ENCODE measurements at places on chromosomes 16 and 17. TPM values are rescaled to one million over a fixed set of nuclear protein-coding genes. Genes with fewer than 3 reads are reported as not detected.

TOX3 gene
- not detected for total RNA-seq

DNA sequence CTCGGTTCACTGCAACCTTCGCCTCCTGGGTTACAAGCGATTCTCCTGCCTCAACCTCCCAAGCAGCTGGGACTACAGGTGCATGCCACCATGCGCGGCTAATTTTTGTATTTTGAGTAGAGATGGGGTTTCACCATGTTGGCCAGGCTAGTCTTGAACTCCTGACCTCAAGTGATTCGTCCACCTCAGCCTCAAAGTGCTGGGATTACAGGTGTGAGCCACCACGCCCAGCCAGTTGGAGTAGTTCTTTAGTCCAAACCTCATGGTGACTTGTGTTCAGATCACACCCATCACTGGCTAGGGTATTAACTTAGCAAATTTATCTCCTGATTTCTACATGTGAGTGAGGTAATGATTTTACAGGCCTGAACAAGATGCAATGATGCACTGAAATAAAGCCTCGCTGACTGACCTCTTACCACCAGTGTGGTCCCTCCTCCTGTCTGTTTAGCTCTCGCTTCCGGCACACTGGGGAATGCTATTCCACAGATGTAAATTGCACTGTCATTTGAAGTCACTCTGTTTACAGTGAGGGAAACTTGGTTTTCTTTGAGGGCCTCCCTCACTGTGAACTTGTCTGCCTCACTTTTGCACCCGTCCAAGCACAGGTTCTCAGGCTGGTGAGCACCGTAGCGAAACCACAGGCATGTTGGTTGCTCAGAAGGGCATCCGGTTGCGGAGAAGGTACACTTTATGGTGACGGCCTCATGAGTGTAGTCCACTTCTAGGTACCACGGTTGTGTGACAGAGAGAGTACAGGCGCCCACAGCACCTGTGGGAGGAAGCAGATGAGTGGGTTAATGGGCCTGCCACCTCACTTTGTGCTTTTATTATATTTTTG, 5.5 kb downstream of the IGSF6 start:
- peak overlapping the region; percentile 25 for H3K4me3 ChIP-seq
- DNase-seq = peak; percentile 91
- peaks cover 2% of the 10 kb centered on the region for H3K36me3 ChIP-seq
- peaks cover 49% of the 10 kb centered on the region for H3K4me1 ChIP-seq

MYOCD gene
- total RNA-seq = not detected

DNA sequence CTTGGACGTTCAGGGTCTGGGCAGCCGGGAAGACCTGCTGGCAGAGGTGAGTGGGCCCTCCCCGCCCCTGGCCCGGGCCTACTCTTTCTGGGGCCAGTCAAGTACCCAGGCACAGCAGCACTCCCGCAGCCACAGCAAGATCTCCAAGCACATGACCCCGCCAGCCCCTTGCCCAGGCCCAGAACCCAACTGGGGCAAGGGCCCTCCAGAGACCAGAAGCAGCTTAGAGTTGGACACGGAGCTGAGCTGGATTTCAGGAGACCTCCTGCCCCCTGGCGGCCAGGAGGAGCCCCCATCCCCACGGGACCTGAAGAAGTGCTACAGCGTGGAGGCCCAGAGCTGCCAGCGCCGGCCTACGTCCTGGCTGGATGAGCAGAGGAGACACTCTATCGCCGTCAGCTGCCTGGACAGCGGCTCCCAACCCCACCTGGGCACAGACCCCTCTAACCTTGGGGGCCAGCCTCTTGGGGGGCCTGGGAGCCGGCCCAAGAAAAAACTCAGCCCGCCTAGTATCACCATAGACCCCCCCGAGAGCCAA, 8.6 kb upstream of the ABCC3 start:
- DNase-seq = peak; percentile 76
- peaks cover 33% of the 10 kb centered on the region for H3K27me3 ChIP-seq
- no peaks in the 10 kb centered on the region for H3K36me3 ChIP-seq

DNA sequence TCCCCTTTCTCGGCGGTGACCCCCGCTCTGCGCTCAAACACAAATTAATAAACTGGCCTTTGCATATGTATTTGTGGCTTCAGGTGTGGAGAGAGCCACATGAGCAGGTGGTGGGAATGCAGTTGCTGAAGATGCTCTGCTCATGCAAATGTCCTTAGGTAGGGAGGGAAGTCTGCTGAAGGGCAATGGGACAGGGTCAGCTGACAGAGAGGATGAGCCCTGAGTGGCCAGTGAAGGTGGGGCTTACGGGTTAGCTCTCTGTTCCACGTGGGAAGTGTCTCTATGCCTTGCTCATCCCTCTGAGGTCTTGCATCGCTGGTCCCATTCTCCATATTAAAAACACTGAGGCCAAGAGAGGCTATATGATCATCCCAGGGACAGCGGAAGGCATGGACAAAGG, 74.2 kb upstream of the CCL1 start:
- H3K4me1 ChIP-seq = no peaks in the 10 kb centered on the region
- H3K27me3 ChIP-seq = peaks cover 6% of the 10 kb centered on the region
- no peak overlapping the region for H3K27ac ChIP-seq
- H3K4me3 ChIP-seq = no peak overlapping the region

- H3K4me3 ChIP-seq = no peak overlapping the region
- no peak for DNase-seq
- peaks cover 28% of the 10 kb centered on the region for H3K4me1 ChIP-seq
- no peaks in the 10 kb centered on the region for H3K27me3 ChIP-seq
Observed at GRCh38 chr17:63276821-63277220, 169.3 kb downstream of the CYB561 start.

DNA sequence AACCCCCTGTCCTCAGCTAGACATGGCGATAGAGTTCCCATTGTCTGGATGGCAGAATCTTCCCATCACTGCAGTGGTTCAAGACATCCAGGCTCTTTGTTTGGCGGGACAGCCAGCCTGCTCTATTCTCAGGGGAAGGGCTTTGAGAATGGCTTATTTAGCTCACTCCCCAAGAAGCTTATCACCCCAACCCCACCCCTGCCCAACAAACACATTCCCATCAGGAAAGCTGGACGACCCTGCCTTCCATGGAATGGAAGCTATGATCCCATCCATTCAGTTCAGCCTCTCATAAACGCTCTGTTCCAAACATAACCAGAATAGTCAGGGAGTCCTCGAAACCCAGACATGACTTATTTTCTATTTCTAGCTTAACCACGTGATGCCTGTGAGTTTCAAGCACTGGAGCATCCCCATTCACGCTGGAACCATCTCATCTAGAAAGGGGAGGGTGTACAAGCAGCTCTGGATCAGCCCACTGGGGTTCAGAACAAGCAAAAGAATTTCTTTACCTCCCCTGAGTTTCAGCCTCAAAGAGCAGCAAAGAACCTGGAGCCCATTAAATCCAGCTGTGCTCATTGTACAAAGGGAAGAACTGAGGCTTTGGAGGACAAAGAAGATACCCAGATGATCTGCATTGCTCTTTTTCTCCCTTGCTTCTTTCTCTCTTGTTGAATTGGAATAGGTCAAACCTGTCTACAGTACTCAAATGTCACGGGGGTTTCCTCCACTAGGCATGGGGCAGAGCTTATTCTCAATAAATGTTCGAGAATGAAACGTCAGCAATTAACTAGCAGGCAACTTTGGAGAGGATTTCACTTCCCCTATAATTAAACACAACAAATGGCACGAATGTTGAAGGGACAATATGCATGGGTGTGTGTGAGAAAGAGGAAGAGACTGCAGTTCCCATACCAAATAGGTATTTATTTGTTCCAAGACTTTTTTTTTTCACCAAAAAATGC, 93.1 kb downstream of the XYLT1 start:
- H3K4me3 ChIP-seq = no peak overlapping the region
- peaks cover 39% of the 10 kb centered on the region for H3K4me1 ChIP-seq
- no peak for DNase-seq
- no peak overlapping the region for H3K27ac ChIP-seq
- no peaks in the 10 kb centered on the region for H3K27me3 ChIP-seq

- no peak overlapping the region for H3K27ac ChIP-seq
- no peaks in the 10 kb centered on the region for H3K4me1 ChIP-seq
- no peak for DNase-seq
- no peaks in the 10 kb centered on the region for H3K36me3 ChIP-seq
- H3K4me3 ChIP-seq = no peak overlapping the region
Observed at GRCh38 chr17:56213031-56213430, 59.8 kb downstream of the ANKFN1 start.

DNA sequence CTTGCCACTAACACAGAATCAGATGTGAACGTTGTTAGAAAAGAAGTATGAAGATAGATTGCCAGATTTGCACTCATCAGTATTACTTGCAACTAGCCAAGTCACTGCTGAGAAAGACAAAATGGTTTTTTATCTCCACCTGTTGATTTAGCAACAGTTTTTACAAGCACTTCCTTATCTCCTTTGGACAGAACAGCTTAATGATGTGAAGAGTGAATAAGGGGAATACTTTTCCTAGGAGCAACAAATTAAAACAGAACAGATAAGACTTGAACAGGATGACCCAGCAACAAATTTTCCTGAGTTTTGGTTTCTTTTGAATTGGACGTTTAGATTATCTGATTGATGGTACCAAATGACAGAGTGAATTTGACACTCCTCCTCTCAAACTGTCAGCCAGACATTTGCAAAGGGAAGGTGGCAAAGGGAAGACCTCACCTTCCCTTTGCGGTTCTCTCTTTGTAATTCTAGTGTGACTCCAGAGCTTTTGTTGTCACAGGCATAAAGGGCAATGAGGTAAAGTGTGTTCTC, 130.6 kb downstream of the NLK start:
- H3K27me3 ChIP-seq = no peaks in the 10 kb centered on the region
- peaks cover 19% of the 10 kb centered on the region for H3K4me1 ChIP-seq
- H3K27ac ChIP-seq = no peak overlapping the region
- no peak overlapping the region for H3K4me3 ChIP-seq
- H3K36me3 ChIP-seq = peaks cover 5% of the 10 kb centered on the region

DNA sequence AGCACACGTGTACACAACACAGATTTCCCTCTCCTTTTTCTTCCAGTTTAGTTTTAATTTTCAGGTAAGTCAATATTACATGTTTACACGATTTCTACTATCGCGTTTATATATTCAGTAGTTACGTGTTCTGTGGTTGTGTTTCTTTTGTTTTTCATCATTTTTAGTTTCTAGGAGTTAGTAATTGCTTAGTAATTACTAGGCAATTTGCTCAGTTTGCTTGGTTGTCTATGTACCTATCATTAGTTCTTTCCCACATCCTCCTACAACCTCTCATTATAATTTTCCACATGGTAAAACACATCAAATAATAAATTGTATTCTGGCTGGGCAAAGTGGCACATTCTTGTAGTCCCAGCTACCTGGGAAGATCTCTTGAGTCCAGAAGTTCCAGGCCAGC, 24.6 kb upstream of the GUCY2D start:
- H3K36me3 ChIP-seq = peaks cover 4% of the 10 kb centered on the region
- H3K27me3 ChIP-seq = peaks cover 2% of the 10 kb centered on the region
- no peak overlapping the region for H3K27ac ChIP-seq
- no peak for DNase-seq
- H3K4me3 ChIP-seq = no peak overlapping the region
- no peaks in the 10 kb centered on the region for H3K4me1 ChIP-seq

GRCh38 chr16:30710971-30711370, 12.0 kb downstream of the SRCAP start:
- H3K36me3 ChIP-seq = peaks cover 77% of the 10 kb centered on the region
- no peak for DNase-seq
- H3K4me1 ChIP-seq = peaks cover 20% of the 10 kb centered on the region
- H3K4me3 ChIP-seq = no peak overlapping the region
- H3K27me3 ChIP-seq = no peaks in the 10 kb centered on the region
- no peak overlapping the region for H3K27ac ChIP-seq
